ENCODE measurements at places on chromosomes 6 and 20.

- H3K36me3 ChIP-seq = peaks cover 28% of the 10 kb centered on the region
- H3K27ac ChIP-seq = no peak overlapping the region
- no peaks in the 10 kb centered on the region for H3K27me3 ChIP-seq
- DNase-seq = no peak
- no peak overlapping the region for H3K4me3 ChIP-seq
These were observed 14.4 kb downstream of the ARMC2 start for GRCh38 chr6:108862479-108863191.

GRCh38 chr6:170176898-170177771 lies 113.7 kb downstream of the DLL1 start:
- no peaks in the 10 kb centered on the region for H3K4me1 ChIP-seq
- DNase-seq = no peak
- peak overlapping the region; percentile 51 for H3K4me3 ChIP-seq
- H3K36me3 ChIP-seq = no peaks in the 10 kb centered on the region

DNA sequence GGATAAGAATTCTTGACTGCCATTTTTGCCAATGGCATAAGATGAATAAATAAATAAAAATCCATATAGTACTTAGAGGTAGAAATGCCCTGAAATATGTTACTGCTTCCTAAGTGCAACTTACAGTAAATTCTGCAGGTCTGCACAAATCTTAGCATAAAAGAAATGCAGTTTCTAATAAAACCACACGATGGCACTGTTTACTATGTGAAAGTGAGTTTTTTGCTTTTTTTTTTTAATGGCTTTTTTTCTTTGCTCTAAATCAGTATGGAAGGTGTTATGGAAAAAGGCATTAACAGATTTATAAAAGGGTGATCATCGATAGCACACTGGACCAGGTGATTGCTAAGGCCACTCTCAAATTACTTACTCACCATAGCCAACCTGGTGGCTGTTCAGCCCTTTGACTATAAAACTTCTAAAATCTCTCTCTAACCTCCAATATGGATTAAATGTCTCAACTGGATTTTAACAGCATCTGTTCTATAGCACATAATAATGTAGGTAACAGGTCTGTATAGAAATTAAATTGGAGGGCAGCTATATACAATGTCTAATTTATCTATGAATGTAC lies 45.8 kb downstream of the AHI1 start:
- no peaks in the 10 kb centered on the region for H3K27me3 ChIP-seq
- H3K36me3 ChIP-seq = peaks cover 2% of the 10 kb centered on the region
- no peak overlapping the region for H3K4me3 ChIP-seq
- H3K4me1 ChIP-seq = no peaks in the 10 kb centered on the region
- DNase-seq = no peak
- no peak overlapping the region for H3K27ac ChIP-seq

DNA sequence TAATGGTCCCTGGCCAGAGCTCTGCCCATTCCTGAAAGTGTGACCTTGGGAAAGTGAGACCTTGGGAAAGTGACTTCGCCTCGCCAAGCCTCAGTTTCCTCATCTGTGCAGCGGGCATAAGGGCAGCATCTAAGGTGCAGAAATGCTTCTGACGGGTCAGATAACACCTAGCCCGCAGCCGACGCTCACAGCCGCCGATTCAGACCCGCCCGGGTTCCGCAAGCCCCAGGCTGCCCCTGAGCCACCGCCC lies 486 bp downstream of the FKBP1A start:
- H3K4me3 ChIP-seq = peak overlapping the region; percentile 92
- peaks cover 22% of the 10 kb centered on the region for H3K36me3 ChIP-seq
- no peak for DNase-seq
- no peaks in the 10 kb centered on the region for H3K27me3 ChIP-seq
- H3K27ac ChIP-seq = peak overlapping the region; percentile 86
- H3K4me1 ChIP-seq = peaks cover 54% of the 10 kb centered on the region

DNA sequence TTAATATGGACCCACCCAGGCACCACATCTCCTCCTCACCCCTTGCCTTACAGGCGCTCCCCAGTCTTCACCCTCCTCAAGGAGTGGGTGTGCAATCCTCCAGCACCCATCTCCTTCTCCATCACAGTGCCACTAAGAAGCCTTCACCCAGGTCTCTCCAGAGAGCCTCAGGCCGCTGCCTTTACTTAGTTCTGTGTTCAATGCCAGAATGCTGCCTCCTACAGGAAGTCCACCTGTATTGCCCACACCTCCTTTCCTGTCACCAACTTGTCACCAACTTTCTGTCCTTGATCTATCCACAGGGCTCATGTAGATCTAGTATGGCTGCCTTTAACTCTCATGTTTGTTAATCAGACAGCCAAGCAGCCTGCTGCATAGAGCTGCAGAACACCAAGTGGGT lies 586 bp upstream of the LST1 start:
- no peaks in the 10 kb centered on the region for H3K27me3 ChIP-seq
- peak; percentile 77 for DNase-seq
- H3K4me3 ChIP-seq = peak overlapping the region; percentile 72
- peaks cover 63% of the 10 kb centered on the region for H3K4me1 ChIP-seq
- H3K36me3 ChIP-seq = peaks cover 18% of the 10 kb centered on the region

DNA sequence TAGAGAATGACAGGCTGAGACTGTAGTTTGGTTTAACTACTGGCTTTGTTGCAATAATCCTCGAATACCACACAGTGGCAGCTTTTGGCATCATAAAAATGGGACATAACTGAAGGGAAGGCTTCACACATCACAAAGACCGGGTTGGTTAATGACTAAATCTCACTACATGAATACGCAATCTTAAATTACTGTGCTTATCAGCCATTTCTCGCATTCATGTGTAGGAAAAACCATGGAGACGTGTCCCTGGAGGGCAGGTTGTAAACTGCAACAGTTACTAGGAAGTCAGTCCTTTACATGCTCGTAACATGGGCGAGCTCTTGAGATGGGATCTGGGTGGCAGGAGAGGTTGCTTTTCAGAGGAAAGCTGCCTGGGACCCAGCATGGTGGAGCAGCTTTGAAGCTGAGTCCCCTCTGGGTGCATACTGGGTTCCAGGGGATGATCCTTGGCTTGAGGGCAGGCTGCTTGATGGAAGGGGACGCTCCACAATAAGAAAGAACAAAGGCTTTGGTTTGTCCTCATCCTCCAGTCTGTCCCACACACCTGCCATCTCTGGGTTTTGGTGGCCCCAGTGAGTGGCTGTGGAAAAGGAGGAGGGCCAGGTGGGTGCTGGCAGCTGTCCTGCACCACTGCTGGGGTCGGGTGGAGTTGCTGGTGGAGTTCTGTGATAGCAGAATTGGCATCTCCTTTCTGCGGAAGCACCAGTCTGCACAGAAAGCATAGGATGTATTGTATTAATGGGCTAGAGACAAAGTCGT lies 2.1 kb downstream of the RPS21 start:
- H3K27me3 ChIP-seq = no peaks in the 10 kb centered on the region
- peaks cover 31% of the 10 kb centered on the region for H3K4me1 ChIP-seq
- no peak for DNase-seq
- peak overlapping the region; percentile 90 for H3K4me3 ChIP-seq

DNA sequence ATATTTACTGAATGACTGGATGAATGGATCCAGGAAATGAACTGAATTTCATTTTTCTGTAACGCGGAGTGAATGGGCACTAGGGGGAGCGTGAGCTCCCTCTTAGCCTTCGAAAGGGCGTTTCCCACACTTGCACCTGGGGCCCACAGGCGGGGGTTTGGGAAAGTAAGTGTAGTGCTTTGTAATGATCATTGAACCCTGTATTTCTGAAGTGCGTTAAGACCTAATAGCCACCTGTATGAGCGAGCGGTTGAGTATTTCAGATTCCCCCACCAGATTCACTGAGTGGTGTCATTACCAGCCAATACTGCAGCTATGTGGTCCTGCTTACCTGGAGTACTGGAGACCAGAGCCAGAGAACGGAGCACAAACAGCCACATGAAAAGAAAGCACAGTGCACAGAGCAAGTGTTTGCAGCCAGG lies 10.5 kb downstream of the SYTL3 start:
- DNase-seq = peak; percentile 56
- no peak overlapping the region for H3K4me3 ChIP-seq
- H3K27ac ChIP-seq = no peak overlapping the region
- no peaks in the 10 kb centered on the region for H3K27me3 ChIP-seq
- peaks cover 35% of the 10 kb centered on the region for H3K4me1 ChIP-seq

DNA sequence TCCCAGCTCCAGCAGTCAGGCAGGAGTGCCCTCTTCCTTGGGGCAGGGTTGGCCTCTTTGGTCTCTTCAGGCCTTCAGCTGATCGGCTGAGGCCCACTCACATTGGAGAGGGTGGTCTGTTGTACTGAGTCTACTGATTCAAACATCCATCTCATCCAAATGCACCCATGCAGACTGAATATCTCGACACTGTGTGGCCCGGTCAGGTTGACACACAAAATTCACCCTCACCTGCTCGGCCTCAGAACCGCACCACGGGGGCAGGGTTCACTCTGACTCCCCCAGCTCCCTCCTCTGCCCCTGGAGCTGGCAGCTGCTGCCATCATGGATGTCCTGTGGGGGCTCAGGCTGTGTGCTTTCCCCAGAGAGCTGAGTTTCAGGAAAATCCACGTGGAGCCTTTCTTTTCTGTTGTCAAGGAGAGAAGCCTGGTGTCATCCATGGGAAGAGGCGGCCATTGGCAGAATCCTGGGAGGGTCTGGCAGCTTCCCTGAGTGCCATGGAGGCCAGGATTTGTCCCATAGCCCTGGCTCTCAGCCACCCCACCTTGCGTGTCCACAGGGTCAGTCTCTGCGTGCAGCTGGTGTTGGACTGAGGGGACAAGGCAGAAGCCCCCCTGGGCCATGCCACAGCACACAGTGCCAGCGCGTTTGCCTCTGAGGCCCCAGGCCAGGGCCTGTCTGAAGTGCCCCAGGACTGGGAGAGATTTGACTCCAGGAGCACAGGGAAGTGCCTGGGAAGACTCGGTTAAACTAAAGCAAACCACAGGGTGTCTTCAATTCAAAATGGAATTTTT lies 114.1 kb downstream of the ERMARD start:
- H3K27ac ChIP-seq = no peak overlapping the region
- no peaks in the 10 kb centered on the region for H3K36me3 ChIP-seq
- H3K4me1 ChIP-seq = peaks cover 14% of the 10 kb centered on the region
- H3K27me3 ChIP-seq = no peaks in the 10 kb centered on the region
- no peak overlapping the region for H3K4me3 ChIP-seq

- no peak overlapping the region for H3K4me3 ChIP-seq
- H3K27ac ChIP-seq = no peak overlapping the region
- H3K27me3 ChIP-seq = peaks cover 3% of the 10 kb centered on the region
- H3K36me3 ChIP-seq = no peaks in the 10 kb centered on the region
- DNase-seq = no peak
- H3K4me1 ChIP-seq = no peaks in the 10 kb centered on the region
These were observed 39.1 kb downstream of the VSTM2L start for GRCh38 chr20:37941992-37942391.

- no peak for DNase-seq
- H3K27ac ChIP-seq = no peak overlapping the region
- H3K36me3 ChIP-seq = no peaks in the 10 kb centered on the region
- peaks cover 16% of the 10 kb centered on the region for H3K27me3 ChIP-seq
These were observed 199.2 kb upstream of the PMEPA1 start for GRCh38 chr20:57908704-57909630.

DNA sequence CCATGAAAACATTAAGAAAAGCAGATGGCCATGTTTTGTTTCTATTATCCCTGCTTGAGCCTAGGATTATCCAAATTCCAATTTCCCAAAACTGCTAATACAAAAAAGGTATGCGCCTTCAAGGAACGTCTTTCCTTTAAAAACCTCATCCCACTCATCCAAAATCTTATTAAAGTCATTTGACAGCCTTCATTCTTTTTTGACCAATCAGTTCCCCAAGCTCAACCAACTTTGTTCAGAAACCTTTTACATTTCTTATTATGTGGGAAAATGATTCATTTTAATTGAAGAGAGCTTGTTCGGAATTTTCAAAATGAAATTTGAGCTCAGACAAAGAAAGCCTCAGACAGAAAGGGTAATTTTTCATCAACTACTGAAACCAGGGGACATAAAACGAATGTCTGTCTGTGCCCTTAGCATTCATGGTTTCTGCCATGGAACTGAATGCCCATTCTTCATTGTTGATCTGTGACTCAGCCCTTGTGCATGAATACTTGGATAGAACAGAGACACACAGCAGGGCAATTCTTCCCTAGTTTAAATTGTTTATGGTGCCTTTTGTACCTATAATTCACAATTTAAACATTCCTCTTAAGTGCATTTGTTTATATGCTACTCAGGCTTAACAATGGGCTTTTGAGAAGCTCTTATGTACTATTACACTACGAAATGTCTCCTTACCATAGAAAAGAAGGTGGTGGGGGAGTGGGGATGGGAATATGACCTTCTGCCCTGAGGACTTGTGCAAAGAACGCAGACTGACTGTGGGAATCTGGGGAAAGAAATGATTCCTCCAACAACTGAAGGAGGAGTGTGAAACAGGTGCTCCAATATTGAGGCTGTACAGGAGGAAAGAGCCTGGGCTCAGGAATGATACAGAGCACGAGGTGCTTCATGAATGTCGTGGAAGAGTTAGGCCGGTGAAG lies 49.8 kb upstream of the ERVFRD-1 start:
- H3K27me3 ChIP-seq = peaks cover under 1% of the 10 kb centered on the region
- peaks cover 17% of the 10 kb centered on the region for H3K4me1 ChIP-seq
- no peak for DNase-seq
- no peak overlapping the region for H3K27ac ChIP-seq
- H3K36me3 ChIP-seq = no peaks in the 10 kb centered on the region

DNA sequence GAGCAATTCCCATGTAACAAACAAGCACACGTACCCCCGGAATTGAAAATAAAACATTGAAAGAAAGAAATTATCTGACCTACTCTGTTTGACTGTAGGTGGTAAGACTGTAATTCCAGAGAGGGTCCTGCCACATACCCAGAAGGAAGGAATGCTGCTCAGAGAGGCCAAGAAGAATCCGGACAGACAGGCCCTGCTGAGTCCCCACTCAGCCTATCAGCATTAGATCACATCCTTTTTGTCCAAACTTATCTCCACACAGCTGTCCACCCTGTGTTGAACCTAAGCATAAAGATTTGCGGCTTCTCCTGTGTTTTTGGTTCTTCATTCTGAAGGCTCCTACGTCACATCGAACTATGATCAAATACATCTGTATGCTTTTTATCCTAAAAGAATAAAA lies 591.9 kb downstream of the QKI start:
- peaks cover 4% of the 10 kb centered on the region for H3K27me3 ChIP-seq
- H3K36me3 ChIP-seq = no peaks in the 10 kb centered on the region
- no peak overlapping the region for H3K27ac ChIP-seq
- no peak for DNase-seq
- H3K4me3 ChIP-seq = no peak overlapping the region

GRCh38 chr20:44219791-44220190 lies 9.2 kb upstream of the OSER1 start:
- no peaks in the 10 kb centered on the region for H3K27me3 ChIP-seq
- H3K4me1 ChIP-seq = peaks cover 43% of the 10 kb centered on the region
- DNase-seq = no peak
- no peak overlapping the region for H3K27ac ChIP-seq
- H3K36me3 ChIP-seq = no peaks in the 10 kb centered on the region

GRCh38 chr20:43385914-43386313 lies 71.8 kb upstream of the SRSF6 start:
- no peak overlapping the region for H3K4me3 ChIP-seq
- H3K27me3 ChIP-seq = peaks cover 18% of the 10 kb centered on the region
- DNase-seq = no peak
- no peaks in the 10 kb centered on the region for H3K36me3 ChIP-seq
- peaks cover 2% of the 10 kb centered on the region for H3K4me1 ChIP-seq
- no peak overlapping the region for H3K27ac ChIP-seq

- H3K27ac ChIP-seq = no peak overlapping the region
- no peaks in the 10 kb centered on the region for H3K4me1 ChIP-seq
- DNase-seq = no peak
- no peaks in the 10 kb centered on the region for H3K36me3 ChIP-seq
- H3K27me3 ChIP-seq = peaks cover 7% of the 10 kb centered on the region
- H3K4me3 ChIP-seq = no peak overlapping the region
These were observed 41.8 kb downstream of the CCDC170 start for GRCh38 chr6:151535476-151536187.

All from activated CD4-positive, alpha-beta memory T cell treated with anti-CD3 and anti-CD28 coated beads for 36 hours (primary cell).